NCI-H69 (cell line): ENCODE measurements at places on chromosomes 5 and 9.

GRCh38 chr5:82100303-82101077, 128.7 kb downstream of the ATG10 start:
- peak; percentile 12 for DNase-seq

DNA sequence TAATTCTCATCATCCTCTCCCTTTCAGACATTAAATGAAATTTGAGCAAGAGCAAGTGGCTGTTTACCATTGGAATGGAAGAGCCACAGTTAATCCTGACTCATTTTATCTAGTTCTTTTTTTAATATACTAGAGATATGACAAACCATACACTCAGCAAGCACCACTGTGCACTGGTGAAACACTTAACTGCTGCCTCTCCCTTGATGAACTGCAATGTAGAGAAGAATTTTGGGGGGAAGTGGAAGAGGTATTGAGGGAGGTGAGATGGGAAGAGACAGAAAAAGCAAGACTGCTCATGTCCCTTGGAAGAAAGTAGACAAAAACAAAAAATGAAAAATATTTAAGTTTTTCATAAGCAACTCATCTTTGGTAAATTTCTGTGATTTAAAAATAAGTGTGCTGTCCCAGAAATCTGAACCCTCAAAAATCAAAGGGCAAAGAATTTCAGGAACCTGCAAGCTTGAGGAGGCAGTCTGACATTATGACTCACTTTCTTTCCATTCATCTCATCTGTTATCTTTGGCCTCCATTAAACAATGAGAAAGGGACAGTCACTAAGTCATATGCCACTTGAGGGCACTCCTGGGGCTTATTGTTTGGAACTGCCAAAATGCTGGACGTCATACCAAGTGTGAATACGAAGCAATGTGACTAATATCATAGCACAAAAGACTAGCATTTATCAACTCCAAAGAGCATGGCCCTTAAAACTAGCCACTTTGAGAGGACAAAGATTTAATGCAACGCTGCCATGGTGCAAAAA, 566.8 kb upstream of the DMAC1 start:
- DNase-seq: peak; percentile 21

- DNase-seq: no peak
Observed at GRCh38 chr9:105050296-105050695, 122.3 kb upstream of the ABCA1 start.

GRCh38 chr5:159799701-159800100, 116.6 kb upstream of the ADRA1B start:
- DNase-seq: no peak

DNA sequence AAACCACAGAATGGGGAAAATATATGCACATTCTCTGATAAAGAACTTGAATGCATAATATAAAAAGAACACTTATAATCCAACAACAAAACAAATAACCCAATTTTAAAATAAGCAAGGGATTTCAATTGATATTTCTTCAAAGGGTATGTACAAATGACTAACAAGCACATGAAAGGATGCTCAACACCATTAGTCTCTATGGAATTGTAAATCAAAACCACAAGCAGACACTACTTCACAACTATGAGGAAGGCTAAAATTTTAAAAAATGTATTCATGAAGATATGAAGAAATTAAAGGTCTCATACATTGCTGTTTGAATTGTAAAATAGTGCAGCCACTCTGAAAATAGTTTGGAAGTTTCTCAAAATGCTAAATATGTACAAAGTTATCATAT, 78.9 kb upstream of the GAS1 start:
- DNase-seq: no peak

- peak; percentile 28 for DNase-seq
Observed at GRCh38 chr9:125744616-125745015, 2.6 kb upstream of the PBX3 start.

- no peak for DNase-seq
Observed at GRCh38 chr9:18129809-18130334, 344.1 kb upstream of the ADAMTSL1 start.
